Fibroblast of lung (primary cell): ENCODE measurements at places on chromosomes 5 and 9. TPM values are rescaled to one million over a fixed set of nuclear protein-coding genes. Genes with fewer than 3 reads are reported as not detected.
A peak's percentile ranks its signal among the peaks of the same experiment; 100 is the strongest.

- H3K4me1 ChIP-seq = no peaks in the 10 kb centered on the region
- H3K36me3 ChIP-seq = no peaks in the 10 kb centered on the region
- H3K27me3 ChIP-seq = no peaks in the 10 kb centered on the region
- no peak overlapping the region for H3K27ac ChIP-seq
- peak; percentile 87 for DNase-seq
Measured at GRCh38 chr5:170863646-170864045, 1.8 kb downstream of the RANBP17 start.

F2R gene
- 164 and 265 TPM in 2 replicates for total RNA-seq

GRCh38 chr5:14532180-14532579 is 49.4 kb upstream of the OTULINL start:
- H3K4me3 ChIP-seq = no peak overlapping the region
- H3K36me3 ChIP-seq = no peaks in the 10 kb centered on the region
- no peaks in the 10 kb centered on the region for H3K27me3 ChIP-seq

- no peak overlapping the region for H3K4me3 ChIP-seq
- H3K4me1 ChIP-seq = no peaks in the 10 kb centered on the region
- H3K36me3 ChIP-seq = no peaks in the 10 kb centered on the region
Measured at GRCh38 chr5:58680503-58680902, 97.6 kb downstream of the RAB3C start.

DNA sequence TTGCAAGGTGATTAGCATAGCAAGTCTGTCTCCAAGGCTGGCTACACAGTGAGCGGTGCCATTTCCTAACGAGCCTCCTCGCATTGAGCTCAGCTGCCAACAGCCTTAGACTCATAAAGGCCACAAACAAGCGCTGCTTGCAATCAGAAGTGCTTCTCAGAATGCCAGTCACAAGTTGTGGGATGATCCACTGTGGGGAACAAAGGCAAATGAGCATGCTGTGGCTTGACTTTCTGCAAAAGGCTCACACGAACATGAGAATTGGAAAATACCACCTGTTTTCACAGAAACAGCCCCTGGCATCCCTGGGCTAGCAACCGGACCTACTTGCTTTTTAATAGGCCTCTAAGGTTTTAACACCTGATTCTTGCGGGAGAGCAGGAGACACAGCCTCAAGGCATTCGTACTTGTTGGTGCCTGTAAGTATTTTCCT is 215.5 kb downstream of the FANCC start:
- H3K27me3 ChIP-seq = no peaks in the 10 kb centered on the region
- no peak for DNase-seq
- H3K36me3 ChIP-seq = peaks cover 1% of the 10 kb centered on the region
- H3K4me1 ChIP-seq = no peaks in the 10 kb centered on the region
- no peak overlapping the region for H3K4me3 ChIP-seq
- no peak overlapping the region for H3K27ac ChIP-seq

ENTPD2 gene
- total RNA-seq = under 0.01 TPM in 2 replicates

- H3K4me1 ChIP-seq = no peaks in the 10 kb centered on the region
- peak; percentile 16 for DNase-seq
- H3K4me3 ChIP-seq = no peak overlapping the region
- no peaks in the 10 kb centered on the region for H3K36me3 ChIP-seq
Measured at GRCh38 chr9:10875752-10876151, 262.9 kb upstream of the PTPRD start.

GRCh38 chr5:140169410-140169809 is 5.6 kb upstream of the CYSTM1 start:
- H3K36me3 ChIP-seq = no peaks in the 10 kb centered on the region
- H3K27me3 ChIP-seq = no peaks in the 10 kb centered on the region
- DNase-seq = no peak
- H3K4me1 ChIP-seq = no peaks in the 10 kb centered on the region

- no peaks in the 10 kb centered on the region for H3K36me3 ChIP-seq
- no peak overlapping the region for H3K27ac ChIP-seq
- DNase-seq = no peak
Measured at GRCh38 chr9:113933671-113934070, 57.6 kb downstream of the ZNF618 start.

DNA sequence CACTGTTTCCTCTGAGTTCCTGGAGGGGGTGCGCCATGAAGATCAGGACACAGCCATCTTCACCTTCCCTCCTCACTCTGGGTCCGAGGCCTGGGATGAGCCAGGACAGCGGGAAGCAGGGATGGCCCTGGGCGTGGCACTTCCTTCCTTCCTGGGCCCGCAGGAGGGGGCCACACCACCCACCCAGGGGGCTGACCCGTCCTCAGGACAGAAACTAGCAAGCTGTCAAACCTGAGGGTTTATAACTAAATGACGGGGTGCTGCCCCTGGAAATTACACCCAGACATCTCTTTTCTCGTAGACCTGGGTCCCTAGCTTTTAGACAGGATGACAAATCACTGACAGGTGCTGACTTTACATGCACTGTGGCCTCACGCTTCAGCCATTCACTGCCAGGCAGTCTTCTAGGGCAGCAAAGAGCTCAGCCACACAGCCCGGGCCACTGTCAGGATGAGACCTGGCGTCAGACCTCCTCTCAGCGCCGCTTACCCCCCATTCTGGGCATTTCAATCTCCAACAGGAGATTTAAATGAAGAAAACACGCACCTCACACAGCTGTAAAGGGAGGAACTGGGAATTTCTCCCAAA is 8.1 kb downstream of the FCN2 start:
- H3K4me3 ChIP-seq = no peak overlapping the region
- H3K27ac ChIP-seq = no peak overlapping the region
- no peaks in the 10 kb centered on the region for H3K36me3 ChIP-seq
- no peaks in the 10 kb centered on the region for H3K4me1 ChIP-seq
- no peaks in the 10 kb centered on the region for H3K27me3 ChIP-seq
- DNase-seq = no peak

FOXD4 gene
- 0.17 and 0.26 TPM in 2 replicates for total RNA-seq

DNA sequence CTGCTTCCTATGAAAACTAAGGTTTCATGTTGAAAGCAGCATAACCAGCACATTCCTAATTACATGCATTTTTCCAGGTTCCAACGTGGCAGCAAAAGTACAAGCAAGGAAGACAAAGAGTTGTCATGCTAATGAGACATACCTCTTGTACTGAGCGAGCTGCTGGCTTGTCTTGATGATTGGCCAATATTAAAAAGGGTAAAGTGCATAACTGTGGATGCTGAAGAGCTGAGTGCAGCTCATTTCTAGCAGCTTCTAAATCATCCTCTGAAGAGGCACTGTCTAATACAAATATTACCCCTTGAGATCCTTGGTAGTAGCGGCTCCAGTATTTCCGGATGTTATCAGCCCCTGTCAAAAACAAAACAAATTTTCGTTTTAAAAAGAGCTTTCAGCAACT is 197.3 kb downstream of the ARL15 start:
- H3K4me1 ChIP-seq = peaks cover 2% of the 10 kb centered on the region
- no peak overlapping the region for H3K27ac ChIP-seq
- no peaks in the 10 kb centered on the region for H3K36me3 ChIP-seq
- no peak overlapping the region for H3K4me3 ChIP-seq
